NCI-H2081 treated with DMSO at 0.1 percent for 48 hours (cell line): ENCODE measurements at places on chromosomes 1 and 21.

GRCh38 chr1:21511579-21512522 is 2.6 kb downstream of the ALPL start:
- DNase-seq = no peak

DNA sequence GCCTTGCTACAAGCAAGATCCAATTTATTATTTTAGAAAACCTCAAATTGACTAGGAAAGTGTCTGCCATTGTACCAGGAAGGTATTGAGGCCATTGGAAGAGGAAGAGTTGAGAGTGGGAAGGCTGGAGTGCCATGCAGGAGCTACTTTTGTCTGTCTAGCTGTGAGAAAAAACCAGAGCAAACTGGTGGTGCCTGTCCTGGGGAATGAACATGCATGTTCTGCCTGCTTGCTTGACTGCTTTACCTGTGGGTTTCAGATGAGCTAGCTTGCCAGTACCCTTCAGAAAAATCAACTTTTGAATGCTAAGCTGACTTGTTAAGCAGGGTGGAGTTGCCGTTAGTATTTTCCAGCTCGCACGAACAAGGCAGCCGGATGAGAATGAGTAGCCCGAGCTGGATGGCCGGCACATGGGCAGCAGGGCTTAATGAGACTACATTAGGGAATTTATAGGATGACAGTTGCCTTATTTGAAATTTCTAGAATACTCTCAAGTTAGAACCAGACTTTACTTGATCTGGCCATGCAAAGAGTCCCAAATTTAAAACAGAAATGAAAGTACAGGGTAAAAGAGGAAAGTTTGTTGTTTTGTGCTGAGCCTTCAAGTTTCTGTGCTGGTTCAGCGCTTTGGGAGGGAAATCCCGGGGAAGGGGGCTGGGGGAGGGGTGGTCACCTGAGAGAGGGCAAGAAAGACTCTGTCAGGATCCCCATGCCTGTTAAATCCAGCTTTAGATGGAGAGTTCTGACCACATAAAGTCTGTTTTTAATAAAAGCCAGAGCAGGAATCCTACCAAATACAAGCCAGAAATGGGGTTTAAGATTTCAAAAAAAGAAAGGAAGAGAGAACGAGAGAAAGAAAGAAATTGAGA is 29.6 kb upstream of the C1orf105 start:
- no peak for DNase-seq

GRCh38 chr1:244406337-244406736 is 45.4 kb downstream of the ADSS2 start:
- no peak for DNase-seq

DNA sequence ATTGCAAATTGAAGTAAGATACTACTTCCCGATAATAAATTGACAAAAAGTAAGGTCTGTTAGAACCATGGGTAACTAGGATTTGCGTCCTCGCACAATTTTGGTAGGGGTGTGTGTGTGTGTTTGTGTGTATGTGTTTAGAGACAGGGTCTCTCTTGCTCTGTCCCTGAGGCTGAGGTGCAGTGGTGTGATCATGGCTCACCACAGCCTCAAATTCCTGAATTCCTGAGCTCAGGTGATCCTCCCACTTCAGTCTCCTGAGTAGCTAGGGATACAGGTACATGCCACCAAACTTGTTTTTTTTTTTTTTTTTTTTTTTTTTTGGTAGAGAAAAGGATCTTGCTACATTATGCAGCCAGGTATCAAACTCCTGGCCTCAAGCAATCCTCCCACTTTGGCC is 209.2 kb upstream of the ESRRG start:
- DNase-seq = no peak

DNA sequence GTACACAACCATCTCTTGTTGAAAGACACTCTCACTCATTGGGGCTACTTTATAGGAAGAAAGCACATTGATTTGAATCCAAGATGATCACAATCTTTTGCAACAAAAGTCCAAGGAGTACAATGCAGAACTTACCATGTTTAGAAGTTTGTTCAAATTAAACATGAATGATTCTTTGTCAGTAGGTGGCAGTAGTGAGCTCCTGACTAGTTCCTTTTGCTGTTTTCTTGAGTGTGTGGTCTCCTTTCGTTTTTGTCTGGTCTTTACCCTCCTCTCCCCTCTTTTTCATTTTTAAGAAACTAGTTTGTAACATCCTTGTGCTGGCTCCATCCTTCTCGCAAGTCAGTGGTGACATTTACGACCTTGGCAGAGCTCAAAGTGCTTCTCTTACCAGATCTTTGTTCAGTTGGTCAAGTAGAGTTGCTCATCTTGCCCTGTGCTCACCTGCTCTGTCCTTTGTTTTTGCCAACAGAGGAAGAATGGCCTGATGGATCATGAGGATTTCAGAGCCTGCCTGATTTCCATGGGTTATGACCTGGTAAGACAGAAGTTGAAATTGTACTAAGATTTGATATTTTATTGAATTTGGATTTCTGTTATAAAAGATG is 35.7 kb upstream of the MTR start:
- DNase-seq = no peak

GRCh38 chr1:92901699-92902405 is 59.4 kb downstream of the DIPK1A start:
- no peak for DNase-seq

GRCh38 chr21:33281096-33281652 is 15.0 kb downstream of the IL10RB start:
- no peak for DNase-seq

- no peak for DNase-seq
Measured at GRCh38 chr1:244082969-244083368, 31.9 kb downstream of the ZBTB18 start.
